Naive thymus-derived CD8-positive, alpha-beta T cell (primary cell): ENCODE measurements at places on chromosomes 3 and 15.
A peak's percentile ranks its signal among the peaks of the same experiment; 100 is the strongest.

- no peak for DNase-seq
These were observed 5.2 kb downstream of the CAPN3 start for GRCh38 chr15:42364529-42364928.

DNA sequence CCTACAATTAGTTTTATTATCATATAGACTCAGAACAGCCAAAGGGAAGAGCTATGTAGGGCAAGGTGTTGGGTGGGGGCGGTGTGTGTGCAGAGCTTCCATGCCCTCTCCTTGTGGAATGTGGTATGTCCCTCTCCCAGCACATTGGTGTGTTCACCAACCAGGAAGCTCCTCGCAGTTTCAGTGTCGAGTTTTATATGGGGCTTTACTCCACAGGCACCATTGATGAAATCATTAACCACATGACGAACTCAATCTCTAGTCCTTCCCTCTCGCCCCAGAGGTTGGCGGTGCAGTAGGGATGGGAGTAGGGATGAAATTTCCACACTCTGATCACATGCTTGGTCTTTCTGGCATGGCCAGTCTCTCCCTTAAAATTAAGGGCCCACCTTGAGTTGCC is 13.6 kb upstream of the SRP14 start:
- DNase-seq = no peak

DNA sequence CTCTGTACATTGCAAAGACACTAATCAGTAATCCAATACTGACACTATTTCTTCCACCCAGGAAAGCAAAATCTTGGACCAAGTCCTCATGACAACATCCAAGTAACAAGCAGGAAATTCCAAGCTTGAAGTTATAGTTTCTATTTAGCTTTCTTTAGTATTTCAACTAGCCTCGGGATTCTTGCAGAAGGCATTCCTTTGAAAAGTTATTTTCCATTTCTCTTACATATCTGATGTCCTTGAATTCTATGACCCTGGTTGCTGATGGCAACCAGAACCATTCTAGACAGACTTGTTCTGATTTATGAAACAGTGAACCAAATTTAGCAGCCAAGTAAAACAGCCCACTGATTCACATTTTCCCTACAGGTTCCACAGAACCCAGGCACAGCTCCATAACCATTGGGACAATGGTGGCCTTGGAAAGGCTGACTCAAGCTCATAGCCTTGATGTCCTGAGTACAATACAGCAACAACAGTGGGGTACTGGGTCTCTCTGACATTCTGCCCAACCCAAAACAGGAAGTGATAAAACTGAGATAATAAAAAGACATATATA is 26.5 kb downstream of the P3H2 start:
- no peak for DNase-seq

- DNase-seq = no peak
These were observed 271.5 kb downstream of the SLC9A9 start for GRCh38 chr3:143576568-143577270.

- no peak for DNase-seq
These were observed 230.1 kb downstream of the UBE3A start for GRCh38 chr15:25208735-25209134.

- no peak for DNase-seq
These were observed 48.3 kb upstream of the PRR20G start for GRCh38 chr3:127336101-127336500.

DNA sequence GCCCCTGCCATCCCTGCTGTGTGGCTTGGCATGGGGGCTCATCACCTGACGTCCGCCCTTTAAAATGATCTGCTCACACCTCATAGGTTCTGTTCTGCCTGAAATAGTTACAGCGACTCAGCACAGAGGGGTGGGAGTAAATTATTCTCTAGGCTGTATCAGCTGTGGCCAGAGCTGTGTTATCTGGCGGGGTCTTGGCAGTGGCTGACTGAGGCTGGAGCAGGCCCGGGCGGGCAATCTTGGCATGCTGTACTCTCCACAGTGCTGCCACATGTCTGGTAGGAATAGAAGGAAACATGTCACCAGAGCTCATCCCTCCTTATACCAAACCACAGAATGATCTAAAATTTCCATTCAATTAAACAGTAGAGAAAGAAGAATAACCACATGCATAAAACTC is 499.9 kb upstream of the LMCD1 start:
- DNase-seq = no peak

DNA sequence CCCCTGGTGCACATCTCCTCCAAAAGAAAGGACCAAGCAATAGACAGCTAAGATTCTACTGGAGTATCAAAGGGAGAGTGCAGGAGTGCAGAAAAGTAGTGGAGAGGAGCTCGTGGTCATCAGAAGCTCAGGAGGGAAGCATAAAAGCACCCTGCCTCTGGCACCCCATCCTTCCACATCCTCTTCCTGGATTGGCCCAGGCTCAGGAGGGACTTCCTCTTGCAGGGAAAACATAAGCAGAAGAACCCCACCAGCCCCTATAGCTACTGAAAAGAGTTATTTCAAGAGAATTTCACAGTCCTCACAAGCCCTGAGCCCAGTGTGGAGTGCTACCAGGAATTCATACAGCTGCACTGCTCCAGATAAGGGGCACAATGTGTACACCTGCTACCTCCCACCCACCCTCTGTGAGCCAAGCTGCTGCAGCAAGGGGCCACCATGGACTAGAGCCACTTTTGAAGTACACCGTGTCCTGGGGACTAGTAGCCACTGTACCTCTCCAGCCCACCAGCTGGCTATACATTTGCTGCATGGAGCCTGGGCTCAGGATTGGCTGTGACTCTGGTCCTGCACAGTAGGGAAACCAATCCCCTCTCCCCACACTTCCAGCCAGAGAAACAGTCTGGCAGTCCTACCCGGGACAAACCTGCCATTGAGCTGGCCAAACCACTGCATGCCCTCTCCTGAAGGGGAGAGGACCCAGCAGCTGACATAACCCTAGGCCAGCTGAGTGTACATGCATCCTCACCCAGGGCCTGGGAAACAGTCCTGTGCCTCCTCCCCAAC is 43.0 kb downstream of the CD200R1 start:
- no peak for DNase-seq

DNA sequence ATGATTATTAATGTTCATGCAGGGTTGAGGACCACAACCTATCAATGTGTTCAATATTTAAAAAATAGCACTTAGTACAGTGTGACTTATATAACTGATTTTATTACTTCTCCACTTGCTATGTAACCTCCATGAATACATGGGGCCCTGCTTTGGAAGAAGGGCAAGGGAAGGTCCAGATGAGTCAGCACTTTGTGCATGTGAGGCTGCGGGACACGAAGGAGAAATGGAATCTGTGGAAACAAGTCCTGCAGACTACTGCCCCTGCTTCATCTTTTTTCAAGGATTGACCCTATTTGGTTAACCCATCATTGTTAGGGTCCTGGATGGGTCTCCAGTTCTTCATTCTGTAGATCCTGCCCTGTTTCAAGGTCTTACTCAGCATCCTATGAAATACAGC is 1.6 kb downstream of the NXPE3 start:
- DNase-seq = no peak

DNA sequence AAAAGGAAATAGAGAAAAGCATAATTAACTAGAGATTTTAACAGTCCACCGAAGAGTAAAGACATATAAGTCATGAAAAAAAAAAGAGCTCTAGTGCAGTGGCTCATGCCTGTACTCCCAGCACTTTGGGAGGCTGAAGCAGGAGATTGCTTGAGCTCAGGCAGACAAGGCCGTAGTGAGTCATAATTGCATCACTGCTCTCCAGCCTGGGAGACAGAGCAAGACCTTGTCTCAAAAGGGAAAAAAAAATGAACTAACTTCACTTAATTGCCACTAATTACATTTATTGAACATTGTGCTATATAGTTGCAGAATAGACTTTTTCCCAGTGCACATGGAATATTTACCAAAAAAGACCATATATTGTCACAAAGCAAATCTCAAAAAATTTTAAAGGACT is 221.8 kb downstream of the CBLB start:
- DNase-seq = no peak

GRCh38 chr3:51389423-51390183 is 1.5 kb upstream of the RBM15B start:
- DNase-seq = peak; percentile 48

DNA sequence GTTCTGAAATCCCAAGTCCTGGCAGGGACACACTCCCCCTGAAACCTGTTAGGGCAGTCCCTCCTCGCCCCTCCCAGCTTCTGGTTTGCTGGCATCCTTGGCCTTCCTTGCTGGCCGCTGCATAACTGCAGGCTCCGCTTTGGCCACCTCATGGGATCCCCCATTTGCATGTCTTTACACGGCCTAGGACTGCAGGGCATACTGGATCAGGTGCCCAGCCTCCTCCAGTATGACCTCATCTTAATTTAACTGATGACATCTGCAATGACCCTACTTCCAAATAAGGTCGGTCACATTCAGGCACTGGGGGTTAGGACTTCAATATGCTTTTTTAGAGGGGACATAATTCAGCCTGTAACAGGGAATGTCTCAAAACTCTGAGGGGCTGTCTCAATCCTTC is 173.3 kb downstream of the RAB11A start:
- DNase-seq = no peak

GRCh38 chr15:29734917-29735572 is 87.2 kb downstream of the TJP1 start:
- DNase-seq = no peak

DNA sequence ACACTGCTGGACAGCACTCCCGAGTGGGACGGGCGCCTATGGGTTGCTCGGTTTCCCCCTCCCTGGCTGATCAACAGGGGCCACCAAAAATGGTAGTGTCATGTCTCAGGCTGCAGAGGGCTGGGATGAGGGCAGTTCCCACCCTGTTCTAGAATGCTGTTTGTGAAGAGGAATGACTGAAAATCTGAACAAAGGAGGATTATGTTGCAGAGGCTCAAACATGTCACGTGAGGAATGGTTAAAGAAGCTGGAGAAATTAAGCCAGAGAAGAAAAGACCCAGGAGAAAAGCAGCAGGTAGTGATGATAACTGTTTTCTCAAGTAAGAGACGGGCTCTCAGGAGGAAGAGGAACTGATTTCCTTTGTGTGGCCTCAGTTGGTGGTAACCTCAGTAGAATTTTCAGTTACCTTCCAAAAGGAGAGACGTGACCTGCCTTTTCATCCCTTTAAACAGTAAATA is 10.4 kb downstream of the SPG21 start:
- no peak for DNase-seq

DNA sequence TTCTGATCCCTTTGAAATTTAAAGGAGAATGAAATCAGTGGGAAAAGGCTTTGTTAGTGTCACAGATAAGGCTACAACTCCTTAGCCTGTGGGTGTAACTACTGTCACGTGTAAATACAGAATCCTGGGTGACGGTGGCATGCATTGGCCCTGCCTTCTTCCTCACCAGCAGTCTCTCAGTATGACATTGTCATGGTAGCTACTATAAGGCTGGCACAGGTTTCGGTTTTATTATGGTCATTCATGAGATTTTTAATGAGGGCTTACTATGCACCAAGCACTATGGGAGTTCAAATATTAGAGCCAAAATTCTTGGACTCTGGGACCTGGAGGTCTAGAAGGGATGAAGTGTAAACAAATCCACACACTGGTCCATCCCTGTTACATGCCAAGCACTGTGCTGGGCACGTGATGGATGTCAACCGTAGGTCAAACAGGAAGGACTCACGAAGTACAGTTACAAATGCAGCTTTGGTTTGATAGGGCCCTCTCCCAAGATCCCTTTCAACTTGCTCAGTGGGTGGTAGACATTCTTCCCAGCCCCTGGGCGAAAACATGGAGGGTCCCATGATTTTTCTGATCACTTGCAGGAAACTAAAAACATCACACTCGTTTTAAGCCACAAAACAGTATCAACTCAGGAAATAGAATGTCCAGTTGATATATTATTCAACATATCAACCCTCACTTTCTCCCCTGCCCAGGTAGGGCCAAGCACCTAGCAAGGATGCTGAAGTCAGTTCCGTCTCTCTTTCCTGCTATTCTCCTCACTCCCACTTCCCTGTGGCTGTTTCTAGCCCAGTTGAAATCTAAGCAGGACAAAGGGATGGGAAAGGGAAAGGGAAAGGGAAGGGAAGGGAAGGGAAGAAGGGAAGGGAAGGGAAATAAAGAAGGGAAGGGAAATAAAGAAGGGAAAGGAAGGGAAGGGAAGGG is 25.3 kb downstream of the BFSP2 start:
- no peak for DNase-seq

DNA sequence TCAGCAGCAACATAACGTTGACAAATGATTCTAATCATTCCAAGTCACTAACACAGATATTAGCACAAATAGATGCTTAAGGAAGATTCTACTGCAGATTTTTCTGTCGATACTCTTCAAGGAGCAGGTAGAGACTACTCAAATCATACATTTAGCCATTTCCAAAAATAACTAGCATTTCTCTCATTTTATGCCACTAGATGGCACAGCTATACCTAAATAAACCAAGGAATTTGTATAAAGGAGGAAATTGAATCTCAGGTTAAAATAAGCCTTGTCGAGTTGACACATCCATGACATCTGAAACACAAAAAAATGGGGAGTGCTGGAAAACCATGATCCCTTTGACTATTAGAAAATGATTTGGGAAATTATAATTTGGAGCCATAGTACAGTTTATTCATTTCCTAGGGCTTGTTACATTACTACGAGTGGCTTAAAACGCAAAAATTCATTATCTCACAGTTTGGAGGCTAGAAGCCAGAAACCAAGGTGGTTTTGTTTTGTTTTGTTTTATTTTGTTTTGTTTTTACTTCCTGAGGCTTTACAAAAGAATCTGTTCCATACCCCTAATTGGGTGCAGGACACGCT is 59.5 kb upstream of the STRIT1 start:
- DNase-seq = no peak

- DNase-seq = no peak
These were observed 9.6 kb upstream of the RASA2 start for GRCh38 chr3:141477224-141477623.

DNA sequence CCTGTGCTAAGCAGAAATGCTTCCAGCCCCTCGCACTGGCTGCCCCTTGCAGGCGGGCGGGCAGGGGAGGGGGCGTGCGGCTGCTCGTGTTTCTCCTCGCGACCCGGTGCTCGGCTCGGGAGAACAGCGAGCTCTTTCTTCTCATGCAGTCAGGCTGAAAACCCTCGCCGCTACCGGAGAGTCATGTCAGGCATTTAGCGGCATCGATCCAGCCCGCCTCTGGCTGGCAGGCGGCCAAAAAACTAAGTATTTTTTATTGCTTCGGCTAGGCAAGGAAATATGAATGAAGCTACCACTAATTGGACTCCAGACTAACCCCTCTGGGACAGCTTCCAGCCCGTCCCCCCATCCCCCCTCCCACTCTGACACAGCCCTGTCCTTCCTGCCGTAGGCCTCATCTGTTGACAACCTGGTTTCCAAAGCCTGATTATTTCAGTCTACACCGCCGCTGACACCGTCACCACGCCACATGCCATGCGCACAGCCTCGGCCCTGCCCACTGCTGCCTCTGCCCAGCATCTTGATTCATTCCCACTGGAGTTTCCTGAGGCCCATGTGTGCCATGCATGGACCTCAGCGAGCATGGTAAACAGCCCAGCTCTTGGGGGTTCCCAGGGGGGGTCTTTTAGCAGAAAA is 35.3 kb downstream of the TLE3 start:
- no peak for DNase-seq

GRCh38 chr3:14793126-14793857 is 25.5 kb upstream of the FGD5 start:
- no peak for DNase-seq
